ENCODE measurements at places on chromosomes 6 and 20.

DNA sequence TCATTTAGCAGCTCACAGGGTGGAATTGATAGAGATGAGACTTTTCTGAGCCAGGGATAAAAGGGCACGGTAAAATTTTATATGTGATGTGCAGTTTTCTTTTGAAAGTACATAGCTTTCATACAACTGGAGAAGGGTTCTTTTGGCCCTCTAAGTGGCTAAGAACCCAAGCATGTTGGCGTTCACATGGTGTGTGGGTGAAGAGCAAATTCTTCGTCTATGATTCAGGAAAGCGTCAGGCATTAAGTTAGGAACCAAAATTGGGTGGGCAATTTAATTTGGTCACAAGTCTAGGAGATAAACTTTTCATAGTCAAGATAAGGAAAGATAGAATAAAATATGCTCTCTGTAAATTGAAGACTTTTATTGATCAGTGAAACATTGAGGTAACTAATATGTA, 153.9 kb downstream of the UTRN start:
- DNase-seq, result no peak

DNA sequence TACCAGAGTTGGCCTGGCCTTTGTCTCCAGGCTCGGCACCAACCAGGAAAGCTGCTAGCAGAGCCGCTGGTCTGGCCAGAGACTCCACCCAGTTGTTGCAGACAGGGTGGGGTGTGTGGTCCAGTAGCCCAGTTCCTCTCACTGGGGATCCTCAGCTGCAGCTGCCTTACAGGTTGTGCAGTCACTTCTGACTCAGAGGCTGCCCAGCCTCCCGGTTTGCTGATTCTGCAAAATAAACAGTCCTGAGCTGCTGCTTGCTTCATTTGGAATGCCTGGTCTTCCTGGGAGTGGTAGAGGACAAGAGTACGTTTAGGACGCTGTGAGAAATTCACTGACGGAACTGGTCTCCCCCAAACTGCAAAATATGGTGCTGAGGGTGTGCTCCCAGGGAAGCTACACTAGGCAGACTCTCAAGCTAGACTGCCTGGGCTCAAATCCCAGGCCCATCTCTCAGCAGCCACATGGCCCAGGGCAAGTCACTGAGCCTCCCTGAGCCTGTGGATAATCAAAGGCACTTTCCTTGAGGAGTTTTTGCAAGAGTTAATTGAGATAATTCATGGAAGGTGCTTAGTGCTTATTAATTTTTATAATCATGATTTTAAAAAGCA, 246.1 kb downstream of the TFAP2C start:
- peak; percentile 95 for DNase-seq

- peak; percentile 31 for DNase-seq
Observed at GRCh38 chr6:42505385-42505718, 53.6 kb upstream of the TRERF1 start.

DNA sequence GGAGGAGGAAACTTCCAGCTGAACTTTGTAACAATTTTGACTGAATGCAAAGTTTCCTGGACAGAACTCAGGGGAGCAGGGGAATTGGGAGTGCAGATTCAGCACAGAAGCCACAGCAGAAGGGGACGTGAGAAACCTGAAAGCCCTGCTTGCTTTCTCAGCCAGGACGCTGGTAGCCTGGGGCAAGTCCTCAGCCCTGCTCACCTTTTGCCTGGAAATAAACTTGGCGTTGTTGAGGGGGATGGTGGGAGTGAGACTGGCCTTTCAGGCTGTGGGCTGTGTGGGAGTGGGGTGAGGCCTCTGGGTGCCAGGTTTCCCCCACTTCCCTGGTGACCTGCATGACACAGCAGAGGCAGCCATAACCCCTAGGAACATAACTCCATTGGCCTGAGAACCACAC, 238.1 kb upstream of the HS3ST5 start:
- no peak for DNase-seq

DNA sequence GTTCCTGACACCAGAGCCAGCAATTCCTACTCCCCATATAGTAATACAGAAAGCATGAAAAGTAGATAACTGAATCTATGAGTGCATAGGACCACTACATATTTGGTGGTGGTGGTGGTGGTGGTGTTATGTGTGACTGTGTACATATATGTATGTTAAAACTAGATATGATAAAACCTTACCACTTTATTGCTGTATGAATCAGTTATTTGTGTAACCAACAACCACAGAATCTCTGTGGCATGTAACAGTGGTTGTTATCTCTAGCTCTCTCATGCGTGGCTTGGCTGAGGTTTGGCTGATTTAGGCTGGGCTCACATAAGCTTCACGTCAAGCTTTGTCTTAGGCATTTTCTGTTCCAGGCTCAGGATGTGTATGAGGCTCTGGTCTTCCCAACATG, 55.7 kb downstream of the PLCB1 start:
- no peak for DNase-seq

DNA sequence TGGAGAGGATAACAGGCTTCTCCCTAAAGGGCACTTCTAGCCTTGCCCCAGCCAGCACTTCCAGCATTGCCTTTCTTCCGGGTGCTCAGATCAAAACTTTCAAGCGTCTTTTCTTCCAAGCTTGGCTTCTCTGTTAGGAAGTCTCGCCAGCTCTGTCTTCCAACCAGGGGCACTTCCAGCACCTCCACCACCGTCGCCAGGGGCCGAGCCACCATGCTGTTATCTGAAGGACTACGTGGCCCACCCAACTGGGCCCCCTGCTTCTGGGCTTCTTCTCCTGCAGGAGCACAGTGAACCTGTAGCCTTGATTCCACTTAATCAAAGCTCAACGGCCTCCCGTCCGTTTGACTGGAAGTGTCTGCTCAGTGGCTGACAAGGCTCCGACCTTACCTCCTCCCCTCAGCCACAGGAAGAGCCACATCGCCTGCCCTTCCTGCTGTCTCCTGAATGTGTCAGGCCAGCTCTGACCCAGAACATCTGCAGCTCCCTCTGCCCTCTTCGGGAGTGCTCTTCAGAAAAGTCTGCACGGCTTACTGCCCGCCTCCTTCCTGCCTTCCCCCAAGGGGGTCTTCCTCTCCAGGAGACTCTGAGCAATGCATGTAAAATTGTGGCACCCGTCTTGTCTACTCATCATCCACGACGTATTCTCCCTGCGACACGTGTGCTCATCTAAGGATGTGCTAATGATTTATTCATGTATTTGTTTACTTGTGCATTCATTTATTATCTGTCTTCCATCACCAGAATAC, 527.0 kb downstream of the CDH26 start:
- no peak for DNase-seq

DNA sequence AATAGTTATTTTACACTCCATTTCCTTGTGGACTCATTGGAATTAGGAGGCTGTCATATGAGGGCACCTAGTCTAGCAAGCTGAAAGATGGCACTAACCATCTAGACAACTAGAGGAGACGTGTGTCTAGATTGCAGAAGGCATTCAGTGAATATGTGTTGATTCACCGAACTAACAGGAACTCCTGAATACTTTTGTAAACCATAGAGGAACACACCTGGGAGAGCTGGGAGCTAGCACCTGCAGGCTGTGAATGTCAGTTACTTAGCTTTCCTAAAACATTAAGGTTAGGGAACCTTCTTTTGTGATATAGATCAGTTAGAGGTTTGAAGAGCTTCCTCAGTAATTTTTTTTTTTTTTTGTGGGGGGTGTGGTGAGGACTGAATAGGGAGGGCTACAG, 7.7 kb downstream of the OPN5 start:
- DNase-seq, result no peak

DNA sequence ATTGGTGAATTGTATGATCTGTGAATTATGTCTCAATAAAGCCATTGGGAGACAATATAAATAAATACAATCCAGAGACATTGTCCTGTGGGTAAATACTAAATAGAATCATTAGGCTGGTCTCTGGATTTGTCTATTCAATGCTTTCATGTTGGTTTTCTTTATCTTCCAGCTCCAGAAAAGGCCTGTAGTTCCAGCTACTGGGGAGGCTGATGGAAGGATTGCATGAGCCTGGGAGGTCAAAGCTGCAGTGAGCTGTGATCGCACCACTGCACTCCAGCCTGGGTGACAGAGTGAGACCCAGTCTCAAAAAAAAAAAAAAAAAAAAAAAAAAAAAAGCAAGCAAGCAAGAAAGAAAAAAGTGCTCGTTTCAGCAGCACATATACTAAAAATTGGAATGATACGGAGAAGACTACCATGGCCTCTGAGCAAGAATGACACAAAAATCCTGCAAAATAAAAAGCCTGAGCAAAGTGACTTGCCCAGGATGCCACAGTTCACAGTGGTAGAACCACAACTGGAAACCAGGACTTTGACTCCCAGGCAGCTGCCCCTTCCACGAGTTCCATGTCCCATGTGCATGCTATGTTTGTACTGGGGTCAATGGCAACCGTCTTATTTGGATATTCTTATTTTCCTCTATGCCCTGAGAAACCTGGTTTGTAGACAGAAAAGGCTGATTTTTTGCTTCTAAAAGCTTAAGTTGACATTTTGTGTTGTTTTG, 33.6 kb upstream of the GMPR start:
- no peak for DNase-seq

GRCh38 chr6:90131125-90131524, 165.5 kb downstream of the BACH2 start:
- DNase-seq, result no peak

- DNase-seq, result no peak
Observed at GRCh38 chr20:8218861-8219260, 86.8 kb downstream of the PLCB1 start.

- DNase-seq, result no peak
Observed at GRCh38 chr6:26294302-26294701, 70.7 kb upstream of the BTN3A2 start.

GRCh38 chr6:18883851-18884250, 496.7 kb downstream of the RNF144B start:
- DNase-seq, result no peak

- no peak for DNase-seq
Observed at GRCh38 chr6:13015379-13015681, 298.8 kb downstream of the PHACTR1 start.

GRCh38 chr6:140095532-140095931, 721.1 kb upstream of the CITED2 start:
- DNase-seq, result no peak

- no peak for DNase-seq
Observed at GRCh38 chr6:136510782-136511181, 39.4 kb downstream of the MAP7 start.

DNA sequence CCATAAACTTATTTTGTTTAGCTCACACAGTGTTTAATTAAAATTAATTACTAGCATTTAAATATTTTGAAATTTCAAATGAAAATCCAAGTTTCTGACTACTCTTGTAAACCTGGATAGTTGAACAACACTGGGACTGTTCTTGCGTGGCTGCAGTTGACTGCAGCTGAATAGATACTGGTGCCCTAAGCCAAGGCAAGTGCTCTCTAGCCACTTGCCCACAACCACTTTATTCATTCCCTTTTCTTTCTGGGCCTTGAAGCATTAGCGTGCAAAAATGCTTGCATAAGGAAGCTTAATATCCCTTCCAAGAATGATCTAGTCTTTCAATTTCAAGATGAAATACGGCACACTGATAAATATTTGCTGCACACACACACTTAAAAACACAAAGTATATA, 676.0 kb upstream of the MARCKS start:
- DNase-seq, result no peak

GRCh38 chr20:19462491-19462890, 250.0 kb downstream of the SLC24A3 start:
- DNase-seq, result no peak

DNA sequence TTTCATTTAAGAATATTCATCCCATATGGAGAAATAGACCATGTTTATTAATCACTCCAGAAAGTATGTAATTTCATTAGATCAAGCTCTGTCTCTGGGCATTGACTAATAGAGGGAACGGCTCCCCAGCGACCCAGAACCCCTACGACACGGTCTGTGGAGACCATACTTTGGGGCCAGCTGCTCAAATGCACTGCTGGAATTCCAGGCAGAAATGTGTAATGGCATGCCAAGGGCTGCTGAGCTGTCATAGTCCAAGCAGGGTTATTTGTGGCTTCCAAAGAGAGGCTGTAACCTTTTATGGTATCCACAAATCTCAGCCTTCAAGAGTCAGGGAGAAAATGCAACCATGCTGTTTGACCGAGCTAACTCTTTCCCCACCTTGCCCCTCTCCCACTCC, 755.8 kb downstream of the DHX35 start:
- no peak for DNase-seq

DNA sequence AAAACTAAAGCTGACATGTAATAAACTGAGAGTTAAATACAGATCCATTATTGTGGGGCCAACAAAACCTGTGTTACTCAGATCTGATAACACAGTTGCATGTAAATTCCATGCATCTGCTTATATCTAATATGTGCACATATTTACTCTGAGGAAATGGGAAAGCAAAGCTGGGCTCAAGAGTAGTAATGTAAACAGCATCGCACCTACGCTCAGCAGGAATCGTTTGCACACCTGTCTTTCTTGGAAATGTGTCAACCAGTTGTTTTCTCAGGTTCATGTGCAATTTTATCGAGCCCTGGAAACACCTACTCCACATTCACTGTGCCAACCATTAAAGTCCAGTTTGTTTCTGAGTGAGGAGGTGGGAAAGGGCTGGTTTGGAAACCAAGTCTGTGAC, 80.3 kb upstream of the CNKSR3 start:
- DNase-seq, result no peak

DNA sequence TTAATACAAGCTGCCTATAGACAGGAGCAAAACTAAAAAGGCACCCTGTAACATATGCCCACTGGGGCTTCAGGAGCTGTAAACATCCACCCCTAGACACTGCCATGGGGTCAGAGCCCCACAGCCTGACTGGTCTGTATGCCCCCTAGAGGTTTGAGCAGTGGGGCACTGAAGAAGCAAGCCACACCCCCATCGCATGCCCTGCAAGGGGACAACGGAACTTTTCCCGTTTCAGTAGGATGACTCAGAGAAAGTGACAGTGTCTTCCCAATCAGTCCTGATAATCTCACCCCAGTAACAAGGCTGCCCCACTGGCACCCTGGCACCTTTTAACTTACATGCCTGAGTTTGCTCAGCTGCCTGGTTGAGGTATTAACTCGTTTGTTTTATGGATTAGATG, 35.9 kb downstream of the BEND3 start:
- DNase-seq, result no peak

- DNase-seq, result no peak
Observed at GRCh38 chr20:44559302-44559701, 23.1 kb upstream of the PKIG start.

DNA sequence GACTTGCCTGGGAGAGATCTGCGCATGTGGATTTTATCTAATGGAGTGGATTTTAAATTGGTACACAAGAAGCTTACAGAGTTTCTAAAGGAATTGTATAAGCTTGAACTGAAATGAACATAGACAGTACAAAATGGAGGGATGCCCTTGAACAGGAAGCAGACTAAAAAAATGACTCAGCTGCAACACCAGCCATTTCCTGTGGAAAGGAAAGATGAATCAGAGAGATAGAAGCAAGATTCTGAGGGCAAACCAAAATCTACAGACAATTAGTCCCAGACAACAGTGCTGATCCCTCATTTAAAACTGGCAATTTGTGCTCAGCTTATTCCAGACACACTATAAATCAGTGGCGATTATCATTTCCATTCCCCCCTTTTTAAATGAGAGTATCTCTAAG, 114.6 kb upstream of the TCF21 start:
- DNase-seq, result peak; percentile 8
